Activated CD4-positive, CD25-positive, alpha-beta regulatory T cell treated with anti-CD3 and anti-CD28 coated beads, Interleukin-2, amount 50 U/mL, for 72 hours (primary cell): ENCODE measurements at places on chromosomes 12 and 14.

- no peak for DNase-seq
Observed at GRCh38 chr14:69268763-69269162, 8.8 kb downstream of the GALNT16 start.

DNA sequence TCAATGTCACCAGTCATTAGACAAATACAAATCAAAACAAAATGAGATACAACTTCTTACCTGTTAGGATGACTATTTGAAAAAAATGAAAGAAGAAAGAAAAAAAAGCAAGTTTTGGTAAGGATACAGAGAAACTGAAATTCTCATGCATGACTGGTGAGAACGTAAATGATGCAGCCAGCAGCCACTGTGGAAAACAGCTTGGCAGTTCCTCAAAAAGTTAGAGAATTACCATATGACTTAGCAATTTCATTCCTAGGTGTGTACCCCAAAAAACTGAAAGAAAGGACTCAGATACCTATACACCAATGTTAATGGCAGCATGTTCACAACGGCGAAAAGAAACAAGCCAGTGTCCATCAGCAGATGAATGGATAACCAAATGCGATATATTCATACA, 26.6 kb downstream of the NINJ2 start:
- DNase-seq, result no peak

GRCh38 chr12:123265851-123266678, 5.6 kb downstream of the CDK2AP1 start:
- DNase-seq, result no peak

GRCh38 chr12:103986829-103987228, 21.2 kb downstream of the TDG start:
- DNase-seq, result no peak

GRCh38 chr12:111093428-111094142, 173.2 kb upstream of the MYL2 start:
- DNase-seq, result no peak

DNA sequence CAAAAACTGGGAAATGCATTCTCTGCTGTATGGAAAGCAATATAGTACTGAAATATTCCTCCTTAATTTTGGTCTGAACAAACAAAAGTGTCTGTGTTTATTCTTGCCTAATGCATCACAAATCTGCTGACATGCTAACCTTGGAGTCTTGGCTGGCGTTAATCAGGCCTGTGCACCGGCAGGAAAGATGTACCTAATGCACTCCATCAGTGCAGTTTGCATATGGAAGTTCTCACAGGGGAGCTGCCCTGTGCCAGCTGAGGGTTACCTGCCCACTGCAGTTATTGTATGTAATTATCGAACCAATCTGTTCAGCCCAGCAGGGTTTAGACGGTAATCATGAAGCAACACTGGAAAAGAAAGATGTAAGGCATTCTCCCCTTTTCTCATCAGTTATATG, 76.9 kb downstream of the VRK1 start:
- DNase-seq, result no peak

DNA sequence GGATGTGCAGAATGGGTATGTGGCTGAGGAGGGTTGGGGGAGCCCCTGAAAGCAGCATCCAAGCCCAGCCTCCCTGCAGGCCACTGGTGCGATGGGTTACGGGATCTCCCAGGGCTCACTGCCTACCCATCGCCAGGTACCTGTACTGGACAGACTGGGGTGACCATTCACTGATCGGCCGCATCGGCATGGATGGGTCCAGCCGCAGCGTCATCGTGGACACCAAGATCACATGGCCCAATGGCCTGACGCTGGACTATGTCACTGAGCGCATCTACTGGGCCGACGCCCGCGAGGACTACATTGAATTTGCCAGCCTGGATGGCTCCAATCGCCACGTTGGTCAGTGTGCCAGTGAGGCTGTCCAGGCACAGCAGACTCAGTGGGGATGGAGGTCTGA, 18.3 kb upstream of the NXPH4 start:
- DNase-seq, result no peak

DNA sequence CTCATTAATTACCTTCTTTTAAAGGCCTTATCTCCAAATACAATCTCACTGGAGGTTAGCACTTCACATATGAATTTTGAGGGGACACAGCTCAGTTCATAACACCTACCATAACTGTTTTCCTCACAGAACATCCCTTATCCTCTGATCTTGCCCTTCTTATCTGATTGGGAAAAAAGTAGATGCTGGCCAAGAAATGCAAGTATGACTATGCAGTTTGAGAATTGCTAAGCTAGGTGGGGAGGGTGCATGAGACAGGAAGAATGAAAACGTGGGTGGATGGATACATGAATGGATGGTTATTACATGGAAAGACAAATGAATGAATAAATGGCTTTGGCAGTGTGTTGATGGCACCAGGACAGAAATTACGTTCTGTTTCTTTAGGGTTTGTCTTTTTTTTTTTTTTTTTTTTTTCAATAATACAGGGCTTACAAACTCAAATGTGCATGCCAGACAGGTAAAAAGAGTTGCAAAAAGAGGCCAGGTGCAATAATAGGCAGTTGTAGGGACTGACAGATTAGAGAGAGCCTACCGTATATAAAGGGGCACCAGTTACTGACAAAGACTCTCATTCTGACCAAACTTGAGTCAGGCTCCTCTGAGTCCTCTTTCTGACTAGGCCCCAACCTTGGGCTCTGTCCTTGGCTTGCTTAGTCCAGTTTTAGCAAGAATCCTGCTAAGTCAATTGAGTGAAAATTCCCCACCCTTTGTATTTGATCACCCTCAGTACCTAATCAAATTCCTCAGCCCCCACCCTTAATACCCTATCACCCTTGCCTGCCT, 304.9 kb downstream of the ZFP36L1 start:
- DNase-seq, result no peak

DNA sequence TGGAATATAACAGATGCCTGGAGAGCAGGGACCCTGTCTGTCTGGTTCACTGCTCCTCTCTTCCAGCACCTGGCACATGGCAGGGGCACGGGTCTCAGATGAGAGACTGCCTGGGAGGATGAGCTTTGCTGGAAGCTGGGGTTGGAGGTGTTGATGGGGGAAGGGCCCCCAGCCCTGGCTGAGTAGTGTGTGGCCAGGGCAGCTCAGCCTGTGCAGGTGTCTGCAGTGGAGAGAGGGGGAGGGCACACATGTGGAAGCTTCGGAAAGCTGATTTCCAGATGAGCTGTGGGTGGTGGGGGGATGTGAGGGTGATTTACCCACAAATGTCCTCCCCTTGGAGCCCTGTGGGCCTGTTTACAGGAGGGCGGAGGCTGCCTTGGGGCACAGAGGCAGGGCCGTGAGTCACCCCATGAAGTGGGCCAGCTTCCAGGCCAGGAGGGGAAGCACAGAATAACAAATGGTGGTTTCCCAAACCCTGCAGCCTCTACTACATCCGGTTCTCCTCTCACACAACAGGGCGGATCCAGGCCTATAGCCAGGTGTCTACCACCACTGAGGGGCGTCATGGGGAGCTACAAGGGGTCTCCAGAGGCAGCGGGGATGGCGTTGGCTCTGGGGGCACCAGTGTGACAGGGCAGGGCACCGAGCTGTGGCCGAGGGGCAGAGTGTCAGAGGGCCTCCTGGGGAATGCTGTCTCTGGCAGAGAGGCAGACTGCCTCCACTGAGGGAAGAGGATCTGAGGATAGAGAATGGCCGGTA, 11.0 kb downstream of the KRT7 start:
- DNase-seq, result peak; percentile 54

DNA sequence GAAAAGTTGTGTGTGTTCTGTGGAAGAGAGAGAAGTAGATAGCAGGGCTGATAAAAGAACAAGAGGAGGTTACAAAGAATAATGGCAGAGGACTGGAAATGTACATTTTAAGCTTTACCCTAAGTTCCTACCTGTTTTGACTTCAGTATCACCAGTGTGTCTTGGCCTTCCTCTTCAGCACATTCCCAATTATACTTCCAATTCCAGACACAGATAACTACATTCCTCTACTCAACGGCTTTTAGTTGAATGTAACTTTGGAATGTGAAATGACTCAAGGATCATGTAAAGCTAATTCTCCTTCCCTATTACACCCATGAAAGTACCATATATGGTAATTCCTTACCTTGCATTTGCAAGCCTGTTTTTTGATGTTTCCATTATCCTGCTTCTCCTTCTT, 5.0 kb downstream of the MGST1 start:
- no peak for DNase-seq

- no peak for DNase-seq
Observed at GRCh38 chr12:85713373-85713772, 122.8 kb downstream of the RASSF9 start.

DNA sequence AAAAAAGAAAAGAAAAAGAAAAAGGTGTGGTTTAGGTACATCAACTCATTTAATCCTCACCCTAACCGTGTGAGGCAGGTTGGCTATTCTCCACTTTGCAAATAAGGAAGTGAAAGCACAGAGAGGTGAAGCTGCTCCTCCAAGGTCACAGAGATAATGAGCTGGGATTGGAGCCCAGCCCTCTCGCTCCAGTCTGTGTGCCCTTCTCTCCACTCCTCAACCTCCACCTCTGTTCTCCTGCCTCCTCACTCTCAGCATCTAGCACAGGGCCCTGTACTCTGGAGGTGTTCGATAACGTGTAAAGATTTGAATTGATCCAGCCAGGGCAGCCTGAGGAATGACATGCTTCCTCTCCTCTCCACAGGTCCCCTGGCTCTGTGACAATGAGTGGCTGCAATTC, 502.3 kb downstream of the TMEM132D start:
- DNase-seq, result no peak

GRCh38 chr12:3931776-3932175, 58.6 kb upstream of the PARP11 start:
- no peak for DNase-seq
